ENCODE measurements at places on chromosomes 4 and X.

DNA sequence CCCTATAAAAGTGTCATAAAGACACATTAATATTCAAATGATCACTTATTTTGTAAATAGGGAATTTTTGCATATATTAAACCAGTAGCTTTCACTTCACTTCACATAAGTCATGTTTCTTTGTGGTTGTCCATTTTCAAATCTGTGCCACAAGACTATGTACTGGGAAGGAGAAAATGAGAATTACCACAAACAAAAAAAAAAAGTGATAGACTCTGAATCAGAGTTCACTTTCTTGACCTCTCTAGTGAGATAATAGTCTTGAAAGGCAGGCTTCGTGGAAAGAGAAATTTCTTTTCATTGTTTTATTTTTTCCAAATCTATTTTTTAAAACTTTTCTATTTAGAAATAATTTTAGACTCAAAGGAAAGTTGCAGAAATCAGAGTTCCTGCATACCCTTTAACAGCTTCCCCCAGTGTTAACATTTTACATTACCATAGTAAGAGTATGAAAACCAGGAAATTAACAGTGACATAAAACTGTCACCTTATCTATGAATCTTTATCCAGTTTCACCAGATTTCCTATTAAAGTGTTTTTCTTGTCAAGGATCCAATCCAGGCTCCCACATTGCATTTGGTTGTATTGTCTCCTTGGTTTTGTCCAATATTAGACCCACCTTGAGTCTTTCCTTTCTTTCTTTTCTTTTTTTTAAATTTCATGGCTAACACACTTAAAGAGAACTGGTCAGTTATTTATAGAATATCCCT is 215.4 kb upstream of the PGRMC2 start:
- no peak for DNase-seq

DNA sequence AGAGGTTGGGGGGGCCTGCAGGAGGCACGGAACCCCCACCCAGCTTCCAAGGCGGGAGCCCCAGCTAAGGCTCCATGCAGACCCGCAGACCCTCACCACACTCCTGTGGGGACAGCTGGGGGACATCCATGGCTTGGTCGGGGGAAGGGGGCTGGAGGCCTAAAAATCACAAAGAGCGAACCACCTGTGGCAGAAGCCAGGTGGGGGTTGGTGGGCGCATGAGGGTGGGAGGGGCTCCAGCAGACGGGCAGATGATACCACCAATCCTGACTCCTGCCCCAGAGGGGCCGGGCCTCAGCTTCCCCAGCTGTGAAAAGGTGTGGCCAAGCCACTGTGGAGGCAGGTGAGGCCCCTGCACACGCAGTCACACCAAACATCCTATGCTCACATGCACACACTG is 111.6 kb downstream of the FAM53A start:
- DNase-seq, result no peak

DNA sequence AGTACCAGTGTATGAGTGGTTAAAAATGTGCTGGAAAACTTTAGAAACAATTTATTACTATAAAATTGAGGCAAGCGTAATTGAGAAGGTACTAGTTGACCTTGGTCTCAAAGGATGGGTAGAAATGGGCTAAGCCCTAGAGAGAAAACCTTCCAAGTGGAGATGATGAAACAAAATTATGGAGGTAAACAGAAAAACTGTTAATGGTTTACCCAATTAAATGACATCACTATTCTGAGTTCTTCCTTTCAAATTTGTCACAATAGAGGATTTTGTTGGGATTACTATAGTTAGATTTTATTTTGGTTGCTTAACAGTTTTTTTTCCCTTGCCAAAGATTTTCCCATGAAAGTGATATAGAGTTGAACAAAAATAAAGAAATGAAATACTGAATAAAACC is 1302.5 kb upstream of the TENM3 start:
- no peak for DNase-seq

GRCh38 chr4:86569103-86569870 is 24.8 kb upstream of the PTPN13 start:
- DNase-seq, result no peak

GRCh38 chr4:10097906-10098779 is 18.5 kb downstream of the WDR1 start:
- DNase-seq, result no peak

DNA sequence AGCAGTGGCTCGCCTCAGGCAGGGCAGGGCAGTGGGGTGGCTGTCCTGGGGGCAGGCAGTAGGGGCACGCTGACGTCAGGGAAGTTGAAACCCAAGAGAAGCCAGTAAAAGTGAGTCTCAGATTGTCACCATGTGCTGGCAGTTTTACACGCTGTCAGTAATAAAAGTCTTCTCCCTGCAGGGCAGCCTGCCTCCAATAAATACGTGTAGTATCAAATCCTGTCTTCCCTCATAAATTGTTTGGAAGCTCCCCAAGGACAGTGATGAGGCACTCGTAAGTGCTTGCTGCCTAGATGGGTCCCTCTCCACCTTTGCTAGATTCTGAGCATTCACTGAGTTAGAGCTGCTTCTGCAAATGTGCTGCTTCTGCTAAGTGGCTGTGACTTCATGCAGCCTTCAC is 60.8 kb upstream of the MSANTD1 start:
- DNase-seq, result no peak

- DNase-seq, result no peak
These were observed 42.4 kb upstream of the PDLIM5 start for GRCh38 chr4:94409375-94409679.

DNA sequence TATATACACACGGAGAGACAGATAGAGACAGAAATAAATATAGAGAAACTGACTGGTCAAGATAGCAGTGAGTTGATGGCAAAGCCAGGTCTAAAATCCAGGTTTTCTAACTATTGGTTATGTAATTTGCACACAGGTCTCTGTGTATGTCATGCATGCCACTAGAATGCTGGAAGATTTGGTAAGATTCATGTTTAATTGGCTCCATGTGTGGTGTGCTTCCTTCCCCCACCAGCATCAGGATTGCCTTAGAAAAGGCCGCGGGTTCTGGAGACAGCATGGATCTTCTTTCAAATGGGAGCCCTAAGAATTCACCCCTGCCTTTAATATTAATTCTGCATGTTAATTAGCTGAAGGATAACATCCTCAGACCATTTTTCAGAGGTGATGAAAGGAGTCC is 31.3 kb downstream of the HAND2 start:
- DNase-seq, result no peak

- DNase-seq, result no peak
These were observed 20.6 kb downstream of the CLDN22 start for GRCh38 chr4:183299464-183299863.

DNA sequence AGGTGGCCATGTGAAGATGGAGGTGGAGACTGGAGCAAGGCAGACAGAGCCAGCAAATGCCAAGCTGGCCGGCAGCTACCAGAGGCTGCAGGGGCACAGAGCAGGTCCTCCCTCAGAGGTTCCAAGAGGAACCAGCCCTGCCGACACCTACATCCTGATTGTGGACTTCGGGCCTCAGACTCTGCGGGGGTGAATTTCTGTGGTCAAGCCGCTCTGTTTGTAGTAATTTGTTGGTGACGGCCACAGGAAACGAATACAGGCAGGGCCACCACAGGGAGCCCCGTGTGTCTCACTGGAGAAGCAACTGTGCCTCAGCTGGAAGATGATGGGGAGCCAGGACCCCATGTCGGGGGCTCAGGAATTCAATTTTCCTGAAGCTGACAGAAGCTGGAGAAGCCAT is 28.3 kb downstream of the ZFYVE28 start:
- DNase-seq, result no peak

DNA sequence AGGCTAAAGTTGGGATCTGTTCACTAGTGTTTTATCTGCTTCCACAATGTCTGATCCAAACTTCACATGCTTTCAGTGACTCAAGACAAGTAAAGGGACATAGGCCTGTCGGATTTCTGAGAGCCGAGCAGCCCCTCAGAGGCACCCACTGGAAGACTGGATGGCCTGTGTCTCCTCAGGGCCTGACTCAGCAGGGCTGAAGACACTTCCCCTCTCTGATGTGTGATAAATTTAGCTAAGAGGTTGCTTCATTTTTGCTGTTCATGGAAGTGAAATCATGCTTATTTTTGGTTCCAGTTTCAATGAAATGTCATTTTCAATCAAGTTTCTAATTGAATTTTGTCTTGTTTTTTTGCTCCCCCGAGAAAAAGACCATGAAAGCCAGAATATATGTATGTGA is 93.7 kb downstream of the MXRA5 start:
- DNase-seq, result no peak

DNA sequence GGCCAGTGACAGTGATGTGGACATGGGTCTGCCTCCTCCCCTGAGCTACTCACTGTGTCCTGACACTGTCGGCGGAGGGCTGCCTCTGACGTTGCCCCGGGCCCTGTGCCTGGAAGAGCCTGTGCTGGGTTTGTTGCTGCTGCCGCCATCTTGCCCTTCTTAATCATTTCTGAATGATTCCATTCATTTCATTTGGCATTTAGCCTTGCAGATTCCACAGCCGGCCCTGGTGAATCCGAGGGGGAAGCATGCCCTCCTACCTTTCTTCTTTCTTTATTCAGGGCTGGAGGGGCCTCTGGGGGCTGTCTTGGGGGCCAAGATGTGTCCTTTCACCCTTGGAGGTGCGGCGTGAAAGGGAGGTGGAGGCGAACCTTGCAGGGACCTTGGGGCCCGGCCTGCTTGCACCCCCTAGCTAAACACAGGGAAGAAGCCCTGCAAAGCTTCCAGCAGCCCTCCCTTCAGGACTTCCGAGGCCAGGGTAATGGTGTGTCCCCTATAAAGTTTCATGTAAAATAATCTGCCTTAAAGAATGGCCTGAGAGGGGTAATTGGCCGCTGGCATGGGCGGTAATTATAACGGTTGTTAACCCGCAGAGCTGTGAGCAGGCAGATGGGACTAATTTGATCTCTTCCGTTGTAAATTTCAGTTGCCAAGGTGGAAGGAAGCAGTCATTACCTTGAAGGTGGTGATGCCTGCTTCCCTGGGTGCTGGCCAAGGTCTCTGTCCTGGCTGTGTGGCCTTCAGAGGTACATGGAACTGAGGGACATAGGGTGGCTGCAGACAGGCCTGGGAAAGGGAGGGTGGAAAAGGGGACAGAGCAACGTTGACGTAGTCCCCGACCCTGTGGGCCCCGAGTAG is 92.3 kb downstream of the PSAPL1 start:
- no peak for DNase-seq

- DNase-seq, result no peak
These were observed 183.9 kb upstream of the PCDH7 start for GRCh38 chr4:30536231-30536630.

- DNase-seq, result no peak
These were observed 17.9 kb downstream of the REELD1 start for GRCh38 chr4:146232131-146232722.

GRCh38 chr4:66284991-66285451 is 614.7 kb upstream of the EPHA5 start:
- no peak for DNase-seq

GRCh38 chrX:74250574-74250973 is 53.4 kb upstream of the ZCCHC13 start:
- DNase-seq, result no peak

- no peak for DNase-seq
These were observed 19.3 kb downstream of the WDR13 start for GRCh38 chrX:48616576-48616975.

DNA sequence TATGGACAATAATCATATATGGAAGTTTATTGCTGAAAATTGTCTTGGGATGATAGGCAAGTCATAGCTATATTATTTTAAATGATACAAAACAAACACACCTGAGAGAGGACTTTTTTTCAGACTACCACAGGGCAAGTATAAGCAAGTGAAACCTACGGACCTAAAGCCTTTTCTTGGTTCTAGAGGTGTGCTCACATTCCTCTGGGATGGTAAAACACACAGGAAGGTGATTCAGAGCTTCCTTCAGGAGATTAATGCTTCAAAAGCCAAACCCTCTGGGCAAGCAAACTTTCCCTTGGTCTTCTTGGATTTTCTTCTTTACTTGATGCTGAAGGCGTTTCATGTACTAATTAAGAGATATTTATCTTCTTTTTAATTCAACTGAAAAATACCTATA is 60.1 kb upstream of the ACSL4 start:
- DNase-seq, result no peak

DNA sequence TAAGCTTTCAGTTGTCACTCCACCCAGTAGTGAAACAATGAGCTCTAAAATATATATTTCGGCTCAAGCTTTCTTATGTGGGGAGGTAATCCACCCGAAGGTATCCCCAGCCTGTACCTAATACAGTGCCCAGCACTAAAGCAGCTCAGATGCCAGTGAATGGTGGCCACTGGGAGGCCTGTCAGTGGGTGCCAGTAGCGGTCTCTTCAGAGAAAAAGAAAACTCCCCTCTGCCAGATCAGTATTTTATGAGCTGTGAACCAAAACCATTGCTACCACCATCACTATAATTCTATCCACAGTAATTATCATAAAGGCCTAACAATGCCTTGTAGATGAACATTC is 835 bp upstream of the NFKB1 start:
- no peak for DNase-seq

GRCh38 chrX:17591741-17592110 is 145.6 kb upstream of the SCML1 start:
- DNase-seq, result no peak

- DNase-seq, result no peak
These were observed 84.0 kb downstream of the NAA11 start for GRCh38 chr4:79241846-79242245.

GRCh38 chrX:129738466-129739308 is at the start of gene XPNPEP2:
Gene XPNPEP2, plus strand, starts transcription at chrX:129738979. Its CDS starts 235 bp downstream, at chrX:129739214.
- no peak for DNase-seq

GRCh38 chr4:43066415-43066814 is 173.9 kb downstream of the GRXCR1 start:
- no peak for DNase-seq

DNA sequence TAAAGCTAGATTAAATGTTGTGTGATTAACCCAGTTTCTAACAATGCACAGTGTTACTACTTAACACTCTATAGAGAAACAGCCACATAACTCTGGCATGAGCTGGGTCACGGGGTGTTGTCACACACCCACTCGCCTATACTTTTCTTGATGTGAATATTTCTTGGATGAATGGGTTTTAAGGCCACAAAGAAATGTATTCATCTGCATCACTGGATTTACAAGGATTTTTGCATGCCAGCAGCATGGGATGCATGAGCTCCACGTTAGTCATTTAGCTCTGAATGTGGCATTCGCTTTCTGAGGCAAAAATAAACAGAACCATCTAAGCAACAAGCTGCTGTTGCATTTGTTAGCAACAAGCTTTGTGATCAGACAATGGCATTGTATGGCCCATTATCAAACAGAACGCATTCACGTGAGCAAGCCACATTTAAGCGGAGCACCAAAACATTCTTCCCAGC is 89.7 kb downstream of the LRP2BP start:
- no peak for DNase-seq

- DNase-seq, result no peak
These were observed 455.5 kb upstream of the FAM241A start for GRCh38 chr4:111689731-111690130.

- no peak for DNase-seq
These were observed 47.8 kb downstream of the FHDC1 start for GRCh38 chr4:152983774-152984411.

- no peak for DNase-seq
These were observed 324.7 kb downstream of the STK32B start for GRCh38 chr4:5376015-5376414.

GRCh38 chr4:7140062-7140691 is 52.2 kb upstream of the SORCS2 start:
- DNase-seq, result no peak

- DNase-seq, result no peak
These were observed 117.0 kb downstream of the PCDH7 start for GRCh38 chr4:30837131-30837539.

All from NCI-H2171 (cell line).